Nucleus accumbens (tissue), 56 donors: ENCODE measurements at places on chromosomes 2 and 18.

DNA sequence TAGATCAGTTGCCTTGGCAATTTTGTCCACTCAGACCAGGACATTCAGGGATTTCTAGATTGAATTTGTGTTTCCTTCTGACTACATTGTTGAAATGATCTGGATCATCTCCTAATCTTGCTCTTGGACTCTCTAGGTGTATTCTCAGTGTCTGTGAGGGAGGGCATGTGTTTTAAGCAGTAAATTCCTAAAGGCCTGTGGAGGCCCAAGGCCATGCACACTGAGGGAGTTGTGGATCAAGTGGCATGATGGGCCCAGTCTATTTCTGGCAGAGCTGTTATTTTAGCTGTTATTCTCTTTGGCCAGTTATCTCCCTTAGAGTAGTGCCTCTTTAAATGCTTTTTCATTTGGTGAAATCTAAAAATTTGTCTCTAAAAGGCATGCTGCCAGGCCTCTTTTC is 144.9 kb downstream of the RPIA start:
- no peak for DNase-seq

DNA sequence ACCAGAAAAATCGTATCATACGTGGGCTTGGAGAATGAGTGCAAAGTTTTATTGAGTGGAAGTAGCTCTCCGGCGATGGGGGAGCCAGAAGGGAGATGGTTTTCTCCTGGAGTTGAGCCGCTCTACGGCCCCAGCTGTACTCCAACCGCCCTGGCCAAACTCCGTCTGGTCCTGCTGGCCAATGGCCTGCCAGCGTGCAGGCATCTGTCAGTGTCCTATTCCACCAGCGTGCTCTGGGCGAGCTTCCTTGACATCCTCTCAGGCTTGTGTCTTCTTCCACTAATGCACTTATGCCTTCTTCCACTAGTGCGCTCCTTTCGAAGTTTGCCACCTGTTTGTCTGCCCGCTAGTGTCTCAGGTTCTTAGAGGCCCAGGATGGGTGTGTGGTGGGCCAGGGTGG is 345.5 kb upstream of the CDH19 start:
- DNase-seq, result no peak

- DNase-seq, result no peak
Observed at GRCh38 chr2:44964752-44965236, 23.3 kb downstream of the SIX3 start.

GRCh38 chr2:146576339-146577111 is 1268.3 kb upstream of the ACVR2A start:
- DNase-seq, result no peak

DNA sequence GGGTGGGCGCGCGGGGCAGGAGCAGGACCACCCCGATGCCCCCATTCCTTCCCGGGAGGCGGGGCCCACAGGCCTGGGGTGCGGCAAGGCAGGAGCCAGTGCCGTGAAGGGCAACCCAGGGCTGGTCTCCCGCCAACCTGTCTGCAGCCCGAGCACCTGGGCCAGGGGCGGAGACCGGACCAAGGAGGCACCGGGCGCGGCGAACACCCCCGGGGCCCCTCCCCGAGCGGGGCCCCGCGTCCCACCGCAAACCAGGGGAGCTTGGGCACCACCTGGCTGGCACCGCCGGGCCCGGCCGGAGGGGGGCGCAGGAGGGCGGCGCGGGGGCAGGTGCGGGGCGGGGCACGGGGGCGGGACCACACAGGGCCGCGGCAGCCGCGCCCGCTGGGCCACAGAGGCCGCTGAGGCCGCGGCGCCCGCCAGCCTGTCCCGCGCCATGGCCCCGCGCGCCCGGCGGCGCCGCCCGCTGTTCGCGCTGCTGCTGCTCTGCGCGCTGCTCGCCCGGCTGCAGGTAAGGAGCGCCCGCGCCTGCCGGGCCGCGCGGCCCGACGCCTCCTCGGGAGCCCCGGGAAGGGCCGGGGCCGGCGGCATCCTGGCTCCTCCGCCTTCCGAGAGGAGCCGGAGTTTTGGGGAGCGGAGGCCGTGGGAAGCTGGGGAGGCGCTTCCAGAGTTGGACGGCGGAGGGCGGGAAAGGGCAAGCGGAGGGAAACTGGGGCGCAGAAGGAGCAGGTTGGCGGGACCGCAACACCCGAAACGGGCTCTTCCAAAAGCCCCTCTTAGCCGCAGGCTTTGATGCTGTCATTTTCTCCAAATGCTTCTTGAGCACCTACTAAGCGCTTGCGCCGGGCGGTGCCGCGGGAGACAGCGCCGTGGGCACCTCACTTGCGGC is at the start of gene TNFRSF11A:
Gene TNFRSF11A, plus strand, starts transcription at position 394 of the 889 bp plus-strand sequence. Its CDS starts 43 bp downstream, at position 437.
- DNase-seq, result no peak

DNA sequence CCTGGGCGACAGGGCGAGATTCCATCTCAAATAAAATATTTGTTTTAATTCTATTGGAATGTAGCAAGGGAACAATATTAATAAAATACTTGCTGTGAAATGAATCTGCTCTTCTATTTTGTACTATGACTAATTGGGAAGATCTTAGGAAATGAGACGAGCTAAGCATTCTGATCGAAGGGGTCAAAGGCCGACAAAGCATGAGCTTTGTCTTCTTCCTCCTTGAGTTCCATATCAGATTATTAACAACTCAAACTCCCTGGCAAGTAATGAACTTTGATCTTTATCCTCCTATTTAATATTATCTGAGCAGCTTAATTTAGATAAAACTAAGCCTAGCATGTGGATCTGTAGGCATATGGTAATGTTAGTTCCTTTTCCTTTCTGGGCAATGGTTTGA is 15.5 kb downstream of the GEMIN6 start:
- DNase-seq, result no peak
